ENCODE measurements at places on chromosomes 1 and 21. TPM values are rescaled to one million over a fixed set of nuclear protein-coding genes. Genes with fewer than 3 reads are reported as not detected.

- DNase-seq = no peak
Observed at GRCh38 chr1:15406614-15407559, 2.8 kb upstream of the EFHD2 start.

- DNase-seq = no peak
Observed at GRCh38 chr1:146035048-146035423, 13.5 kb upstream of the HJV start.

DNA sequence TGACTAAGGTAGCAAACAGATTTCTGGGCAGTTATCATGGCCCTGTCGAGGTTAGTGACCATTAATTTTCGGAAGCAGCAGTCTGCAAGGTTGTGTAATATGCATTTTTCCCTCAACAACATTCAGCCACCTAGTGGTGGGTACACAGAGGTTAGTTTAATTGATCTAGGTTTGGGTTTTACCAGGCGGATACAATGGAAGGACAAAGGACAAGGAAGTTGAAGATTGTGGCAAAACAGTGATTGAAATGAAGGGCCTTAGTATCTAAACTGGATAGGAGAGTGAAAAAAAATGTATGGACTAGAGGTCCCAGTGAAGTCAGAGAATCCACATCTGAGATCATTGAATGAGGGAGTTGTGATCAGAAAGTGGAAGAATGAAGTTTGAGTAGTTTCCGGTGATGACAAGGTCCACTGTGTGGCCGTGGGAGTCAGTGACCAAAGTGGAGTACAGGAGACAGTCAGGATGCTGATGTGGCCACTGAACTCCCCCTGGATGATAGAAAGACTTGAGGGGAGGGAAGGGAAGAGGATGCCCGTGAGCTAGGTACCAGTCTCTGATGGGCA, 2.8 kb downstream of the ARMH1 start:
- peak; percentile 27 for DNase-seq

DNA sequence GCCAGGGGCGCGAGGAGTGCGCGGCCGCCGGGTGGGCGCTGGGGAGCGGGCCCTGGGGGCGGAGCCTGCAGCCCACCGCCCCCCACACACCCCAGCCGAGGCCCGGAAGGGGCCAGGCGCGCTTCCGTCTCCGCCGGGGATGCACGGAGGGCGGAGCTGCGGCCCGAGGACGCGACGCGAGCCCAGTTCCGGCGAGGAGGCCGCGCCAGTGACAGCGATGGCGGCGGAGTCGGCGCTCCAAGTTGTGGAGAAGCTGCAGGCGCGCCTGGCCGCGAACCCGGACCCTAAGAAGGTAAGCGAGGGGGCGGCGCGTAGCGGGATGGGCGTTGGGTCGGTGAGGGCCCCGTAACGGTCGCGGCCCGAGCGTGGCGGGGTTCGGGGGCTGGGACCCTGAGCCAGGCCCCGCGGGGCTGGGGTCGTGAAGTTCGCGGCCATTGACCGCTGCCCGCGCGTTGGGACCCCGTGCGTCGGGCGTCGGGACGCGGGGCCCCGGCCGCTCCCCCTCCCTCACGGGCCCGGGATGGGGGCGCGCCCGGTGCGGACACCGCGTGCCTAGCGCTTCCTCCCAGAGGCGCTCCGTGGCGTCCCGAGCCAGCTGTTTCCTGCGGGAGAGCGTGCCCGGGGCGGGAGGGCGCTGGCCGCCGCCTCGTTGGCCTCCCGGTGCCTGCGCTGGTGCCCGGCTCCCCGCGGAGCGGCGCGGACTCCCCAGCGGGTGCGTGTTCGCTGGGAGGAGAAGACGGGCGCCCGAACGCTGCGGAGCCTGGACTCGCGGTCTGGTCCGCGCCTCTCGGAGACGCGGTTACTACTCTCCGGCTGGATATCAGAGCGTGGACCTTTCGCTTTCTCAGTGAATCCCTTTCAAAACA, at the start of gene ELOA:
Gene ELOA, plus strand, starts transcription at position 185 of the 866 bp plus-strand sequence. Its CDS starts 33 bp downstream, at position 218.
- peak; percentile 85 for DNase-seq

Gene SIK1
- total RNA-seq = 40.2 TPM

- no peak for DNase-seq
Observed at GRCh38 chr1:109837852-109838570, 72.6 kb upstream of the CSF1 start.

GRCh38 chr1:1291023-1291528, 10.8 kb downstream of the SCNN1D start:
- no peak for DNase-seq

DNA sequence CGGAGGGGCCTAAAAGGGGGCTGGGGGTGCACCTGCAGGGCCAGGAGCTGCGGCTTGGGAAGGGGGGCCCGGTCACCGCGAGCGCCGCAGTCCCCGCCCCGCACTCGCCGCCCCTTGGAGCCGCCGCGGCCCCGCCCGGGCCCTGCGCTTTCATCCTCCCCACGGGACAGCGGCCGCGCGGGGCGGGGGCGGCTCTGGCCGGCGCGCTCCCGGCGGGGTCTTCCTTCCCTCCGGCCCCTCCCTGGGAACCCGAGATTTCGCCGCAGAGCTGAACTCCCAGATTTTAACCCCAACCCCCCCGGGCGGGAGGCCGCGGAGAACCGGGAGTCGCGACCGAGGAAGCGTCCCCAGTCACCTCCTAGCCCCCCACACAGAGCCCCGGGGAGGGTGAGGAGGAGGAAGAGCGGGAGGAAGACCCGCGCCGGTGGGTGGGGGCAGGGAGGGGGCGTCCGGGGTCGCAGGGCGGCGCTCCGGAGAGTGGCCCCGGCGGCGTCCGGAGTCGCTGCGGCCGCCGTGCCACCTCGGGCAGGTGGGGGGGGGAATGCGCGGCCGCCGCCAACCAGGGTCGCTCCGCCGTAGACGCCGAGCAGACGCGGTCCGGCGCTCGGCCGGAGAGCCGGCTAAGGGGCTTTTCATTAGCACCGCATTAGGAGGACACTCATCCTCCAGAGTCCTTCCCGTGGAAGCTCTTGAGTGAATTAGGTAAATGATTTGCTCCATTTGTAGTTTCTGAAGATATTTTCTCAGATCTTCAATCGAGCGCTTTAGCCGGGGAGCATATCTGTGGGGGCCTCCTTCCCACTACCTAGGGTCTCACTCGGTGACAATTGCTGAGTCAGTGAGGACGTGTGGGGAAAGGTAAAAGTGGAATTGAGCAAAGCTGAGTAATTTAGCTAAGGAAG, 31.6 kb upstream of the NFIA start:
- DNase-seq = peak; percentile 76

- no peak for DNase-seq
Observed at GRCh38 chr1:31346785-31347184, 26.1 kb downstream of the FABP3 start.

Gene EFHD2
- 18.4 TPM for total RNA-seq

GRCh38 chr1:228158151-228159007, 7.2 kb upstream of the IBA57 start:
- DNase-seq = peak; percentile 17

GRCh38 chr1:159091607-159092031, 15.1 kb upstream of the AIM2 start:
- no peak for DNase-seq

DNA sequence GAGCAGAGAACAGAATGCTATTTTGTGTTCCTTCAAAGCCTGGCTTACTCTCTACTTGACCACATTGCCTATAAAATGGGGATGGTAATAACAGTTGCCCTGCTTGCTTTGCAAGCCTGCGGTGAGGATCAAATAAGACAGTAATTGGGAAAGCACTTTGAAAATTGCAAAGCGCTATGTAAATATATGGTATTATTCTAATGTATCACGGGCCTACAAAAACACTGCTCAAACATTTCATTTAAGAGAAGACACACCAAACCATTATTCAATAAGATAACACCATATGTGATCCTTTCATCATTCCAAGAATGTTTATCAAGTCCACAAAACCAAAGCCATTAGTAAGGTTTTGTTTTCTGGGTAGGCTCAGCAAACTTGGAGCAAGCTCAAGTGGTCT, 208.4 kb downstream of the ROR1 start:
- DNase-seq = no peak

- DNase-seq = no peak
Observed at GRCh38 chr21:31974454-31974985, 101.7 kb downstream of the HUNK start.

Gene CYP4A22
- total RNA-seq = 35.9 TPM

- no peak for DNase-seq
Observed at GRCh38 chr1:189513091-189513490, 964.6 kb downstream of the BRINP3 start.

Gene ETV3L
- total RNA-seq = not detected

- no peak for DNase-seq
Observed at GRCh38 chr1:23756676-23757075, 13.4 kb downstream of the ELOA start.

Gene SCNM1
- 11.7 TPM for total RNA-seq

GRCh38 chr1:9262096-9262986, 27.8 kb downstream of the H6PD start:
- DNase-seq = no peak

Gene OR6N1
- not detected for total RNA-seq

GRCh38 chr1:186512698-186513457, 52.0 kb upstream of the PDC start:
- no peak for DNase-seq

DNA sequence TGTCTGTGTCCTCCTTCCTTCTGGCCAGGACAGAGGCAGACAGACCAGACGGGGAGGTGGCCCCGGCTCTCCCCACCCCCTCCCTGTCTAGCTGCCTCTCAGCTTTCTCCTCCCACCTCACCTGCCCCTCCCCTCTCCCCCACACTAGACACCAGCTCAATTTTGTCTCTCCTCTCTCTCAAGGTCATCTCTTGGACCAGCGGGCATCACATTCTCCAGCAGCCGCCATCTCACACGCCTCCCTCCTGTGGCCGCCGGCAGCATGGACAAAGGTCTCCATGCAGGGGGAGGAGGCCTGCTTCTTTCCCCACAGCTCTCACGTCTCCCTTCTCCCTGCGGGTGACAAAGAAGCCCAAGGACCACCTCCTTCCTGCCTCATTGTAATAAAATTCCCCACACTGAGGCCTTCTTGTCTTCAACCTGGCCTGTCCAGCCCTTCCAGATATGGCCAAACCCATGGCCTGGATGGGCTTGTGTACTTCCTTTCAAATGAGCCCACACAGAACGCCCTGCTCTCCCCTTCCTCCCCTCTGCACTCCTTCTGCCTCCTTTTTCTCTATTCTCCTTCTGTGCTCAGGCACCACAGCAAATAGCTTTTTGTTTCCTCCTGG, 14.6 kb downstream of the OPTC start:
- no peak for DNase-seq

Measured in right lobe of liver (tissue), 6 donors.